Activated T-cell treated with anti-CD3 and anti-CD28 coated beads, Interleukin-2, amount 50 U/mL, for 48 hours (primary cell): ENCODE measurements at places on chromosomes 2 and 18.

GRCh38 chr2:133271105-133271504, 297.2 kb downstream of the NCKAP5 start:
- DNase-seq, result no peak

DNA sequence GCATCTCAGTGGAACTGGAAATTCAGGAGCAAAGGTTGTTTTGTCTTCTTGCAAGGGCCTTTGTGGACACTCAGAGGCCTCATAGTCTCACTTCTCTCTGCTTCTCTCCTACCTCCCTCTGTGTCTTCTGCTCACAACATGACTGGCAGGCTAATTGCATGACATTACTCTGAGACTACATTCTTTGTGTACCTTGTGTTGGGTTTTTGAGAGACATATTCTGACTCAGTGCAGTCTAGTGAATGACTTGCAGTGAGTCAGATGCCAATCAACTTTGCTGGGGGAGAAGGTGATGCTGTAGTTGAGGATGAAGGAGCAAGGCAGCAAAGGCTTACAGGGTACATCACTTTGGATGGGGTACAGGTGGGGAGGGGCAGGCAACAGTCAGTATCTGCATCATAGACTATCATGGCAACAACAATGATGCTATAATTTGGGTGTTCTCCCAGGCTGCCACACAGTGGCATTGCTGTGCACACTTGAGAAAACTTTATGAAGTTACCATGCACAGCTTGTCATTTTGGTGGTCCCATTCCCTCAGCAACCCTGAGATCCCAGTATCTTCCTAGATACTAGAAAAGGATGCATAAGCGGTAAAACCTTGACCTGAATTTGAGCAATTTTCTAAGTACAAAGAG, 69.3 kb upstream of the SLC16A14 start:
- DNase-seq, result no peak

- DNase-seq, result no peak
Observed at GRCh38 chr2:120271711-120272379, 19.2 kb downstream of the RALB start.

DNA sequence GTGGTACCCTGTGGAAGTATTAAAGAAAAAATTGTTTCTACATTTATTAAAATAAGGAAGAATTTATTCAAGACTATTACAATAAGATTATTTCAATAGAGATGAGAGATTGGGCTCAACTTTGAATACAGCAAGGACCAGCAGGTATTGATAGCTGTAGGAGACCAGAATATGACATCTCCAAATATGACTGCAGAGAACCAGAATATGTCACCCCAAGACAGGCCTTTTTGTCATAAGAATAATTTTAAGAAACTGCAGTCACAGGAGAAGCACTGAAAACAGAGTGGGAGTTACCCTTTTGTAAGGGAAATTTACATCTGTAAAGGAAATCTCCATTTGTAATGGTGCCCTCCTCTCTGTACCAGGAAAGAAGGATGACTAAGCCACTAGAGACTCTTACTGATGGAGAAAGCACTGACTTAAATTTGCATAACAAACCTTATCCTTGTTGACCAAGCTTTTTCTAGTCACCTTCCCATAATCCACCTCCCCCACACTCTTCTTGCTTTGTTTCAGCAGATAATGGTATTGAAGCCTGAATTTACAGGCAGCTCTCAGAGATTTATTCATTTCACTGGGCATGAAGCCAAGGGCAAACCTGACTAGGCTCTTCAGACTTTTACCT, 145.1 kb upstream of the RMP24 start:
- DNase-seq, result no peak

DNA sequence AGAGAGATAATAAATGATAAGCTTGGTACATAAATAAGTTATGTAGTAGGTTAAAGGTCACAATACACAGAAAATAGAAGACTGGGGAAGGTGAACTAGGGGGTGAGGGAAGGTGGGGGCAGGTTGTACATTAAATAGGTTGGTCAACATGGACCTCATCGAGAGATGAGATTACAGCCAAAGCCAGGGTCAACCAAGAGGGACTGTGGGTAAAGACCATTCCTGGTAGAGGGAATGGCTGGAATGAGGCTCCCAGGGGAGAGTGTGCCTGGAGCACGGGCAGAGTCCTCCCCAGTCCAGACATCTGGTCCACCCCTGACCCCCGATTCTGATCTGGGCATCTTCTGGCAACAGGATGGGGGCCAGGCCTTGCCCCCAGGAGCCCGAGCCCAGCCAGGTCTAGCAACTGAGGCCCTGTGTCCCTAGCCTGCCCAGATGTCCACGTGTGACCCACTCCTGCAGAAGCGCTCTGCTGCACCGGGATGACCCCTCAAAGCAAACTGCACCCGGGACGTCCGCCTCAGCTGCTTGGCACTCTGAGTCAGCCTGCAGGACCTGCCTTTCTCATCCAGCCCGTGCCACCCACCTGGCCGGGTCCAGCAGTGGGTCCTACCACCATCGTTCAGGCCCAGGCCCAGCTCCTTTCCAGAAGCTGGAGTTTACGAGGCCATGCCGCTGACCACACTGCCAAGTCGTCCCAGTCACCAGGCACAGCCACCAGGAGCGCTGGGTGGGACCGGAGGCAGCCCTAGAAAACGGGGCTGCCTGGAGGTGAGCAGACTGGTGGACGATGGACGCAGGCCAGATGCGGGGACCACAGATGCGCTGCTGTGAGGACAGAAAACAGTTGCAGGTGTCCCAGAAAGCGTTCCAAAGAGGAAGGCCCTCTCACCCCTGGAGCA, 56.2 kb upstream of the ID2 start:
- no peak for DNase-seq

- DNase-seq, result no peak
Observed at GRCh38 chr2:218734190-218734975, 23.7 kb downstream of the TTLL4 start.

DNA sequence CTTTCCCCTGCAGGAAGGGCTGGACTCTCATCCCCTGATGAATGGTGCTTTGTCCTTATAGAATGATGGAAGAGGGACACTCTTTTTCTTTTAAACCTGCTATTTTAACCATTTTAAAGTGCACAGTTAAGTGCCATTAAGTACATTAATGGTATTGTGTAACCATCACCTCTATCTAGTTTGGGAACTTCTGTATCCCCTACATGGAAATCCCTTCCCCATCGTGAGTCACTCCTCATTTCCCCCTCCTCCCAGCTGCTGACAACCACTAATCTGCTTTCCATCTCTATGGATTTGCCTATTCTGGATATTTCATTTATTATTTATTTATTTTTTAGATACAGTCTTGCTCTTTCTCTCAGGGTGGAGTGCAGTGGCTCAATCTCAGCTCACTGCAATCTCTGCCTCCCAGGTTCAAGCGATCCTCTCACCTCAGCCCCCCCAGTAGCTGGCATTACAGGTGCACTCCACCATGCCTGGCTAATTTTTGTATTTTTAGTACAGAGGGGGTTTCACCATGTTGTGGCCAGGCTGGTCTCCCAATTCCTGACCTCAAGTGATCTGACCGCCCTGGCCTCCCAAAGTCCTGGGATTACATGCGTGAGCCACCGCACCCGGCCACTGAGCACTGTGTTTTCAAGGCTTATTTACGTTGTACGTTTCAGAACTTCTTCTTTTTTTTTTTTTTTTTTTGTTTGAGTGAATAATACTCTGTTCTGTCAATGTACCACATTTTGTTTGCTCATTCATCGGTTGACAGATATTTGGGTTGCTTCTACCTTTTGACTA, 15.8 kb downstream of the DGKD start:
- no peak for DNase-seq

GRCh38 chr18:75124551-75124950, 84.4 kb downstream of the PTGR3 start:
- DNase-seq, result no peak

DNA sequence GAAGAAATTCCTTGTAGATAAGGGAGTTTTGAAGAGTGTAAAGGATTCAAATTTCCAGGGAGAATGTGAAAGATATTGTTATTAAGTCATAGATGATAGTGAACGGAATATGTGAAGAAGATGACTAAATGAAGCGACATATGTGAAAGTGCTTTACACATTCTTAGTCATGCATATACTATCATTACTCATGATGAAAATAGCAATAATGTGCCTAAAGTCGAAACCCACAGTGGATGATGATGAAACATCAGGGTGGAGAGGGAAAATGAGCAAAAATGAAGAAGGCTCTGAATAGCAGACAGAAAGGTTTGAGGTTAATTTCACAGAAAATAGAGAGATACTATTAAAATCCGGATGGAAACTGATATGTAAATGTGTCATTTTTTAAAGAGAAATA, 1237.1 kb downstream of the LRP1B start:
- DNase-seq, result no peak

DNA sequence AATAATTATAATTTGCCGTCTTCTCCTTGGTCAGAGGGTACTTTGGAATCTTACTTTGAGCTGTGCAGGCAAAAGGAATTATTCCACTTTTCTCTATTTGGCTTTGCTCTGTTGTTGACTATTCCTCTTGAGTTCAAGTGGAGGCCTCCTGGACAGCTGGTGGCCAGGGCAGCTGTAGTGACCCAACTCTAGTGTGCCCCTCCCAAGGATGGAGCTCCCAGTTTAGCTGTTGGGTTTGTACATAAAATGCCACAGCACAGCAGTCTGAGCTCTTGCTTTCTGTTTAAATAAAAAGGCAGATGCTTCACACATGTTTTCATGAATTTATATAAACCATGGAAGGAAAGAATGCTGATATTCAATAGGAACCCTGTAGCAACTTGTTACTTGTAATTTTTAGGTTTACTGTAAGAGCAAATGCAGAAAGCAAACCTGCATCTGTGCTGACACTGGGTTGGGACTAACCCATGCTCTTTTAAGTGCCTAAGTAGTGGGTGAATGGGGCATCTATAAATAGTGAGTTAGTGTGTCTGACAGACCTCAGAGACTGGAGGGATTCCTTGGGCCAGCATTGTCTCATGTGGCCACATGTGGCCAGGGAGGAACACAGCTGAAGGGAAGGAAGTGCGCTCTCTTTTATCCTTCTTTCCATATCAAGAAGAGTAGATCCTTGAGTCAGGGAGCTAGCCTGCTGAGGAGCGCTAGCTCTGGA, 121.8 kb downstream of the FHOD3 start:
- no peak for DNase-seq

GRCh38 chr2:20314562-20315501, 35.8 kb downstream of the PUM2 start:
- no peak for DNase-seq

GRCh38 chr2:28649481-28650265, 102.0 kb upstream of the PPP1CB start:
- DNase-seq, result peak; percentile 70

DNA sequence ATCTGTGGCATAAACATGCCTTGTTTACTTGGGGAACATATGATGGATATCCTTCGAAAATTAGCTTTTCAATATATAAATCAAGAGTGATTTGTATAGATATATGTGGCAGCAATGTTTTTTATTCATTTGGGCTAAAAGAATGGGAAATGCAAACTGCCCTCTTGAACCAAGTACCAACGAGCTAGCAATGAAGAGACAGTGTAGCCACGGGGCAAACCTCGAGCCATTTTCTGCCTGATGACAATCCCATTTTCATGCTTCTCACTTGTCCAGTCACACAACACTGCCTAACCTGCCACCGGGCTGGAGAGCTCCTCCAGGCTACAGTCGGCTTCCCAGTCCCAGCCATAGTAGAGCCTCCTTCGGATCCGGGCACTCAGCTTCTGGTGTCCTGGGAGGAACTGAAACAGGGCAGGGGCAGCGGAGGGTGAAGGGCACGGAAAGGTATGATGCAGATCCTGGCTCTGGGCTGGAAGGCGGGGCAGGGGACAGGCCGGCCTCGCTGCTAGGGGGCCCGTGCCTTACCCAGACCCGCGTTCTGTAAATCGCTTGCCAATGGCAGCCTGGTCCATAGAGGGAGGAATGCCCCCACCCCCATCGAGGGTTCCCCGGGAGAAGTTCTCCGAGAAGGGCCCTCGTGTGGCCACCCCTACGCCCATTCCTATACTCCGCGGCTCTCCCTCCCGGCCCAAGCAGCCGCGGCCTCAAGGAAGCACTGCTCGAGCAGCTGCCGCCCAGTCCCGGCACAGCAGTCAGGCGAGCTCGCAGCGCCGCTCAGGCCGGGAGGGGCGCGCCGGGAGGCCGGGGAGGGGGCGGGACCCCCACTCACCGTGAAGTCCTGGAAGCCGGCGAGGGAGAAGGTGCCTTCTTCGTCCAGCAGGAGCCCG, 552 bp downstream of the CNPPD1 start:
- DNase-seq, result peak; percentile 58

DNA sequence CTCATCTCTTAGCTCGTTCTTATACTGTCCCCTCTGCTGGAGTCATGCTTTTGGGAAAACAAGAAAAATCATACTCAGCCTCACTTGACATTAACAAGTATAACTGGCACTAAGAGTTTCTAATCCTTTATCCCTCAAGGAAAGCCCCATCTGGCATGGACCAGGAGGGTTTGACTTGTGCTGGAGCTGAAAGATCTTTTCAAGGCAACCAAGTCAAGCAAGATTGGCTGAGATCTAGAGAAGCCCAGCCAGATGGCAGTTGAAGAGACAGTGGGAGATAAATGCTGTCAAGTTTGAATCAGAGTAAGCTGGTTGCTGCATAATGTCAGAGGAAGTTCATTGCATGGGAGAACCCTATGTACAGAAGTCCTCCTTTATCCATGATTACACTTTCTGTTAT, 336.5 kb upstream of the LRP1B start:
- DNase-seq, result no peak

DNA sequence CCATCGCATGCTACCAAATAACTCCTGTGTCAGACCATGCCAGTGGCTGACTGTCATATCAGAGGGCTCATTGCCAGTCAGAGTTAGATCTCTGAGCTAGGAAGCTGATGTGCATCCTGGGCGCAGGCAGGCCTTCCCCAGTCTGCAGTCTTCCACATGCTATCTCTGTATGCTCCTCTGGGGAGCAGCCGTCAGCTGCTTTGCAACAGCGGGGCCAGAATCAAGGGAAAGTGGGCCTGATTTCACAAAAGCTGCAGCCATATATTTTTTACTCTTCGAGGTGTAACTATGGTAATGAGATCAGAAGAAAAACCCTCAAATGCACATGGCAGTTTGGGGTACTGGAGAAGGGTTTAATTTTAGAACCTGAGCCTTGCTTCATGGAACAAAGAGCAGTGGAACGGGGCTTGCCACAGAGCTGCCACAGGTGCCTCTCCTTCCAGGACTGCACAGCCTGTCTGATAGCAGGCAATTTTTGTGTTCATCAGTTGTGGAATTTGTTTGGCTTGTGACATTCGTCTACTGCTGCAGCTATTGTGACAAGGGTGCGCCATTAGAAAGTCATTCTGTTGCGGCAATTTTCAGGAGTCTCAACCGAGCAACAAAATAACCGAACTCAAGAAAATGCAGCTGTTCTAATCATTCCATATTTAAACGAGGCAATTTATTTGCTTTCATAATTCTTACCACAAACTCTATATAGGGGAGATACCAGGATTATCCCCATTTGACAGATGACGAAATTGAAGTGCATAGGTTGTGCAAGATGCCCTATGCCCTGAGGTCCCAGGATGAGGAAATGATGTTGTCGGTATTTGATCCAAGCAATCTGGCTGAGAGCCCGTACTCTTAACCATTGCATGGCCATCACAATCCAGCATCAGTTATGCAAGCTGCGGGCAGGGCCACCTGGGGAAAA, 109.6 kb upstream of the CYRIA start:
- DNase-seq, result no peak

- no peak for DNase-seq
Observed at GRCh38 chr2:152189622-152190495, 14.3 kb upstream of the STAM2 start.
